Stimulated activated CD4-positive, alpha-beta T cell treated with anti-CD3 and anti-CD28 coated beads, Interleukin-1b, Interleukin-23, amount 100 ng/mL, for 24 hours (primary cell): ENCODE measurements at places on chromosomes 6 and 20.

- DNase-seq: no peak
Measured at GRCh38 chr6:157510323-157511188, 129.6 kb downstream of the ZDHHC14 start.

GRCh38 chr6:166830891-166831363, 125.4 kb downstream of the RNASET2 start:
- DNase-seq: no peak

DNA sequence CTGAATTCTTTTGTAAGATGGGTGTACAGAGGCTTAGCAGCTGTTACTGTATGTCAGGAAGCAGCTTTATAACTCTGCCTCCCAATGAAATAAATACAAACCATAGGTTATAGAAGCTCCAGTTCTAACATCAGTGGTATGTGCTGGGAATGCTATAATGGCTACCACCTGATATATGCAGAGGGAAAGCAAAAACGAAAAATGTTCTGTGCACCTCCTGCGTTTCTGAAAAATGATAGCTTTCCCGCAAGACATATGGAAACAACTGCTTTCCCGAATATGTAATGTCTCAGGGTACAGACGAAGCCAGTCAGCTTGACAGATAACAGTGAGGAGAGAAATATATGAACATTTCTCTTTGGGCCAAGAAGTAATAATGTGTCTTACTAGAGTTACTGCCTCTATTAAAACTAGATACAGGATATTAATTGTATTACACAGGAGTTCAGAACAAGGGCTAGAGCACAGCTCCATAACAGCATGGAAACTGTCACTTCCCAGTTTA, 517.0 kb upstream of the NRSN1 start:
- DNase-seq: no peak

DNA sequence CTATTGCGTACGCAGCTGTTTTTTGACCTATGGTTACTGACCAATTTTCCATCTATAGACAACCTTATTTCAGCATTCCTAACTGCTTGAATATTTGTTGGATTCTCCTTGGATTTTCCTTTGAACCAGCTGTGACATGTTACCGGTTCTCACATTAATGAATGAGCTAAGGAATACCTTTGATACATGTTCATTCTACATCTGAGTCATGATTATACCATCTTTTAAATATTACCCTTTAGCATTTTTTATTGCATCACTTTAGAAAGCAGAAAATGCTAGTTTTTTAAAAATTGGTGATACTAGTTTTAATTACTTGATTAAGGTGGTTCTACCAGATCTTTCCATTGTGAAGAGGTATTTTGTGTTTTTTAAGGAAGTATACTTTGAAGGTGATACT, 1.9 kb upstream of the IGF2R start:
- no peak for DNase-seq

GRCh38 chr6:372336-372911, 19.1 kb upstream of the IRF4 start:
- no peak for DNase-seq

- no peak for DNase-seq
Measured at GRCh38 chr6:41726876-41727275, 8.5 kb downstream of the TFEB start.

- no peak for DNase-seq
Measured at GRCh38 chr6:100001915-100002388, 7.9 kb upstream of the MCHR2 start.

- DNase-seq: no peak
Measured at GRCh38 chr6:122081921-122082320, 317.5 kb upstream of the HSF2 start.

DNA sequence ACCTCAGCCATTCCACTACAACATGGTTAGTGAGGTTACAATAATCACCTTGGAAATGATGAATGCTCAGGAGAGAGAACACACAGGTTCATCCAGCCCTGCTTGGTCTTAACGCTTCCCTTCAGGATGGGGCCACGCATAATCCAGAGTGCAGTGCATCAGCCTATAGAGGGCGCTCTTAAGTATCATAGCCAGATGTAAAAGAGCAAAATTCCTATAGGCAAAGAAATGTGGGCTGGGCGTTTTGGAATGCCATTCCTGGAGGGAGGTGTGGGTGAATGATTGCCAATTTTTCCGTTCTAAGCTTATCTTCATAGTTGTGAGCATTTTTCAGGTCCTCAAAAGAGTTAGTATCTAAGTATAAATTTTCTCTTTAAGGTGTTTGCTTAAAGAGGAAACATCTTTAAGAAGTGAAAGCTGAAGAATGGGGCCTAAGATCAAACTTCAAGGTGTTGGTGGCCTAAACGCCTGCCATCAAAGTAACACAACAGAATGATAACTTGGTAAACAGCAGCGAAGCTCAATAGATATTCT, 1.8 kb downstream of the RIPOR2 start:
- no peak for DNase-seq

DNA sequence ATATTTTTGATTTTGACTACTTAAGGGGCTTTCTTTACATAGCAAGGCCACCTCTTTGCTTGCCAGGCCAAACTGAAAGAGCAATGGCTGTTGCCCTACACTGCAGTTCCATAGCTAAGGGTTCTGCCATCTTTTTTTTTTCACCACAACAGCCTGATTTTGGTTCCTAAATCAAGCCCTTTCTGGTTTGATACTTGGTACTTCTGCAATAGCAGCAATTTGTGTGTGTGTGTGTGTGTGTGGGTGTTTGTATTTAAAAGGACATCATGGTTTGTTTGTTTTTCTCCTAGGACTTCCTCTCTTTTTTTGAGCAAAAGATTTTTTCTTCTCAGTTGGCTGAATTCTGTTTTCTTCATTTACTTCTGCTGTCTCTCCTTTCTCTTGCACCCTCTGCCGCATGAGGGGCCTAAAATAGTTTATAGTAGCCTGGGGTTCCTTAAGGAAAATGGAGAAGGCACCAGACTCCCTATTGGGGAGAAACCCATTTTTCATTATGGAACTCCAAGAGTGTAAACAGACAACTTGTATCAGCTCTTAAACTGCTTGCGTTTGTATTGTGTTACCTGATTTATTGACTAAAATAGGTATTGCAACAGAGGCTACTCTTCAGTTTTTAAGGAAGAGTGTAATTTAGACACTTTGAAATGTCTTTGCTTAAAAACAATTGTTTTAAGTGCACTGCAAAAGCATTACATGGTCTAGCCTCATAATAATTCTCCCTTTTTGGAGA, 12.2 kb upstream of the GCLC start:
- no peak for DNase-seq

DNA sequence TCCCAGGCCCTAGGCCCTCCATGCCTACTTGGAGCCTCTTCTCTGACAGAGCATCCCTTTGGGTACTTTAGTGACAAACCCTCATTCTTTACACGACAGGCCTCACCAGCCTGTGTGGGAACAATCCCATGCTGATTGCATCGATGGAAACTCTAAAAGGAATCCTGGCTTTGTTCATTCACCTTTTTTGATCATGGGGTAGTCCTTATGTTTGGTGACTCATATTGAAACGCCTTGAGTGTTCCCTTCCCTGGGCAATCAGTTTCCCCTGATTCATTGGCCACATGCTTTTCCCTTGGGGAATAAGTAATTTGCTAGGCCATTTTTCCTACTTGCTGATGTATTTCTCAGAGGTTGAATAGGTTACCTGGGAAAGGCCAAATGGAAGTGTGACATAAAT, 14.7 kb upstream of the TNFAIP3 start:
- no peak for DNase-seq

GRCh38 chr20:21874127-21874526, 168.7 kb downstream of the PAX1 start:
- DNase-seq: no peak

DNA sequence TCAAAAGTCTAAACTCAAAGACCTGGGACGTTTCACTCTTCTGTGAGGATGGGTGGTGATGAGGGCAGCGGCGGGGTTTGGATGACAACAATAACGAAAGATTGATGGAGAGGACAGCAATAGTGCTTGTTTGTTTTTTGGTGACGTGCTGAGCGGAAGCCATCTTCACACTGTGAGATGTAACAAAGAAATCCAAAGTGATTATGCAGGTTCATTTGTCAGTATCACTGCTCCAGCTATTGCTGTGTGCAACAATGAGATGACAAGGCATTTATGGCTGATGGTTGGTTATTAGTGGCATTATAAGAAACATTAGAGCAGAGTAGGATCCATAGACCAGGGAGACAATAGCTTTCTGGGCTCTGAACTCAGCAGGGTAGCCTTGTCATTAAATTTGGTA, 306.7 kb downstream of the RNF144B start:
- no peak for DNase-seq

- DNase-seq: peak; percentile 42
Measured at GRCh38 chr6:148203970-148204369, 138.7 kb upstream of the SASH1 start.

DNA sequence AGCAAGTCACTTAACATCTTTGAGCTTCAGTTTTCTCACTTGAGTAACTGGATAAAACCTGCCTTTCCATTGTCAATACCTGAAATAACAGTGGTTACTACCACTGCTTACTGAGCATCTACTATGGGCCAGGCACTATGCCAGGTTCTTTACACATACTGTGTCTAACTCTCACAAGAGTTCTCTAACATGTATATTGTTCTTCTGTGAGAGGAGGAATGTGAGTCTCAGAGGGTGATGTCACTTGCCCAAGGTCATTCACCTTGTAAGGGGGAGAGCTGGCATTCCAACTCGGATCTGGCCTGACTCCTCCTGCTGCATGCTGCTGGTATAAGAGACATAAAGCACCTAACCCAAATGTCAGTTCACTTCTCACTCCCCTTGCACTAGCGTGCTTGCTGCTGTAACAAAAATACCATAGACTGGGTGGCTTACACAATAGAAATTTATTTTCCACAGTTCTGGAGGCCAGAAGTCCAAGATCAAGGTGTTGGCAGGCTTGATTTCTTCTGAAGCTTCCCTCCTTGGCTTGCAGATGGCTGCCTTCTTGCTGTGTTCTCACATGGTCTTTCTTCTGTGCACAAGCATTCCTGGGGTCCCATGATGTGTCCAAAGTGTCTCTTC, 21.9 kb upstream of the SGK2 start:
- no peak for DNase-seq

- DNase-seq: no peak
Measured at GRCh38 chr6:111091987-111092386, 4.7 kb downstream of the SLC16A10 start.

DNA sequence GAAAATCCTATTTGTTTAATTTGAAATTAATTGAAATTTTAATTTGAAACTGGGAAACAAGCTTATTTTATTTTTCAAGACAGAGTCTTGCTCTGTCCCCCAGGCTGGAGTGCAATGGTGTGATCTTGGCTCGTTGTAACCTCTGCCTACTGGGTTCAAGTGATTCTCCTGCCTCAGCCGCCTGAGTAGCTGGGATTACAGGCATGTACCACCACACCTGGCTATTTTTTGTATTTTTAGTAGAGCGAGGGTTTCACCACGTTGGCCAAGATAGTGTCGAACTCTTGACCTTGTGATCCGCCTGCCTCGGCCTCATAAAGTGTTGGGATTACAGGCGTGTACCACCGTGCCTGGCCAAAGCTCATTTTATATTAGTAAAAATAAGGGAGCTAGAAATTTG, 4.2 kb downstream of the SRSF3 start:
- DNase-seq: no peak

GRCh38 chr6:159043947-159044346, 844 bp downstream of the TAGAP start:
- DNase-seq: no peak

DNA sequence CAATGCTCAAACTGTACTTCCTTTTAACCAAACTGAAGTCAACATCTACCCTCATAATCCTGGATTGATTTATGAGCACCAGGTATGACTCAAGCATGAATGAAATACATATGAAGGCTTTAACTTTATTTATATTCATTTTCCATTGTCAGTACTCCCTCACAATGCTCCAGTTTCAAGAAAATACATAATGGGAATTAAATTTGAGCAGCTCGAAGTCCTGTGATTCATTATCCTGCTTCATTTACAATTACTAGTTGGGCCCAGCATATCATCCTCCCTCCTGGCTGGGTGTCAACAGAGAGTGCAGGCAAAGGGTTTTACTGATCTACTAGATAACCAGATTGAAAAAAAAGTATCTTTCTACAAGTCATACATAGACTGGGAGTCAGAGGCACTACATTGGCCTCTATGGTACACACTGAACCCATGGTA, 10.1 kb downstream of the SAMHD1 start:
- no peak for DNase-seq

GRCh38 chr6:36066817-36067216, 39.2 kb downstream of the MAPK14 start:
- DNase-seq: no peak

DNA sequence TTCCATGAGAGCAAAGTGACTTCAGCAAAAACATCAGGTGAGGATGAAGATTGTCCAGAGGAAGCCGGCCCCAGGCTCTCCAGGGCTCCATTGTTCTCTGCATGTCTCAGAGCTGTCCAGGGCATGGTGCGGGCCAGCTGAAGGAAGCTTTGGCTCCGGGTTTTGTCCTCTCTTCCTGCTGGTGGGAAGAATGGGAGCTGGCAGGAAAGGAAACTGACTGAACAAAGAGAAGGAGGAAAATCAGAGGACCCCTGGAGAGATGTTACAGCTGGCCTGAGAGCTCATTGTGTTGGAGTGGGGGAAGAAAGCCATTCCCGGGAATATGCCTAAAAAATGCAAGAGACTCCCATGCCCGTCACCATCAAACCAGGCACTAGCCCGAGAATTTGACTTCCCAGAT, 27.1 kb downstream of the PRND start:
- no peak for DNase-seq

- no peak for DNase-seq
Measured at GRCh38 chr20:33561692-33562601, 72.1 kb downstream of the CBFA2T2 start.
